ENCODE measurements at places on chromosomes 7 and 10.

DNA sequence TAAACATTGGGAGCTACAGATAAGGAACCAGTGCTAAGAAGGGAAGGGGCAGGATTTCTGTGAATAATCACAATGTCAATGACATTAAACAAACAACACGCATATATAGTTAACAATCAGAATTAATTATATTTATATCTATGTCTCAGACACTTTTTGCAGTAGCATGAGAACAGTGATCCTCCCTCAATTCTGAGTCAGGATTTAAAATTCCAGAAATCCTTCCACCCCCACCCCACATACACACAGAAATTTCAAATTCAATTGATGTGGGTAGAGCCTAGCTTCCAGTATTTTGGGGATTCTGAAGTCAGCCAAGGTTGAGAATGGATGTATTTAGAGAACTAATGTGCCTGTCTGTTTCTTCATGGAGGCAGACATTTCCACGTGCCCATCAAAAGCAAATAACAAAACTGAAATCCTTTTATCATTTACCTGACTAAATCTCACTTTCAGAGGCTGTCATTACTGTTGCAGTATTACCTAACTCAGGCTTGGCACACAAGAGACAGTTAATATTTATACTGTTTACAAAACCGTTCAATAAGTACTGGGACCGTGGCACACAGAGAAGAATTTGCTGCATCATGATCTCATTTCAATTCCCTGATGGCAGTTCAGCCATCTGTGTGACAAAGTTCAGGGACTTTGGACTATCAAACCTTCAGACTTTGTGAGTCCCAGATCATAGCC lies 116.6 kb upstream of the PALS2 start:
- H3K27me3 ChIP-seq, result no peaks in the 10 kb centered on the region
- H3K4me1 ChIP-seq, result no peaks in the 10 kb centered on the region
- H3K36me3 ChIP-seq, result no peaks in the 10 kb centered on the region
- DNase-seq, result no peak
- H3K4me3 ChIP-seq, result no peak overlapping the region

DNA sequence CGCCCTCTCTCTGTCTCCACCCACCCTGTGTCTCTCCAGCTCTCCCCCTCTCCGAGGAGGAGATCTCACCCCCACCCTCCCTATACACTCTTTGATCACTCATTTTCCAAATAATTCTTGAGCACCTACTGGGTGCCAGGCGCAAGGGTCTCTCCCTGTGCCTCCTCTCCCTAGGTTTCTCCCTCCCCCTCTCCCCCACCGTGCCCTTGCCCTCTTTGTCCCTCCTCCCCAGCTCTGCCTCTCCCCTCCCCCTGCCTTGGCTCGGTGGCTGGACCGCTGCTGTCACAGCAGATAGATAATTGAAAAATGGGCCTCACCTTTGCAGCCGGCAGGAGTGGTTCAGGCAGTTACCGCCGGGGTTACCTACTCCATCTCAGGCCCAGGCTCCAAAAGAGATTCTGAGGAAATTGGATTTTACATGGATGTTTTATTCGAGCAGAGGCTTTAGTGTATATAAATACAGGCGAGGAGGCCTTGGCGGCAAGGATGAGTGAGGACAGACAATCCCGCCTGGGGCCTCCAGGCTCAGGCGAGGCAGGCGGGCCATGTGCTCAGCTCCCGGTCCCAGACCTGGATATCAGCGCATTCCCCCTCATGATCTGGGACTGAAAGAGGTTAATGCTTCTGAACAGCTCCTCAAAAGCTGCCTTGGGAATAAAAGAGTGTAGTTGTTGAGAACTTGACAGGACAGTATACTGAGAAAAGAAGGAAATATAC lies 60.8 kb upstream of the BTRC start:
- H3K36me3 ChIP-seq, result no peaks in the 10 kb centered on the region
- no peak overlapping the region for H3K27ac ChIP-seq
- no peak for DNase-seq
- peaks cover 85% of the 10 kb centered on the region for H3K27me3 ChIP-seq

- no peak overlapping the region for H3K4me3 ChIP-seq
- DNase-seq, result no peak
- no peaks in the 10 kb centered on the region for H3K27me3 ChIP-seq
- H3K36me3 ChIP-seq, result no peaks in the 10 kb centered on the region
- H3K27ac ChIP-seq, result no peak overlapping the region
Measured at GRCh38 chr7:127396184-127396583, 3.7 kb upstream of the ZNF800 start.

- peak; percentile 50 for DNase-seq
- H3K36me3 ChIP-seq, result no peaks in the 10 kb centered on the region
- H3K27me3 ChIP-seq, result peaks cover 15% of the 10 kb centered on the region
- no peak overlapping the region for H3K4me3 ChIP-seq
Measured at GRCh38 chr10:69715156-69715898, 85.3 kb downstream of the FAM241B start.

DNA sequence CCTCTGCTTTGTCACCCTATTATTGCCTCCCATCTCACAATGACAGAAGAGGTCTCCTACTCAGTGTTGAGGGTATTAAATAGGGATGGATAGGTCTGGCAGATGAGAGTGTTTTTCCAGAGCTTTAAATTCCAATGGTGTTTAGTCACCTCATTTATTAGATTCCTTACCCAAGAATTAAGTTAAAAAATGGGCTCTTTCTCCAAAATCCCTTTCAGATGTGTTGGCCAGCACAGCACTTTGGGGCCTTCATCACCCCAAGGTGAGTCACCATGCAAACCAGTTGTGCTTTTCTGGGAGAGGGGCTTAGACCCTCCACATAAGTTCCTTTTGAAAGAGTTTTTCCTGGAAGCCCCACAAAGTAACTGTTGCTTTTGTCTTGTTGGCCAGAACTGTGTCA lies 78.4 kb downstream of the CYP26A1 start:
- H3K27ac ChIP-seq, result no peak overlapping the region
- H3K4me1 ChIP-seq, result peaks cover 3% of the 10 kb centered on the region
- no peaks in the 10 kb centered on the region for H3K36me3 ChIP-seq
- no peaks in the 10 kb centered on the region for H3K27me3 ChIP-seq

DNA sequence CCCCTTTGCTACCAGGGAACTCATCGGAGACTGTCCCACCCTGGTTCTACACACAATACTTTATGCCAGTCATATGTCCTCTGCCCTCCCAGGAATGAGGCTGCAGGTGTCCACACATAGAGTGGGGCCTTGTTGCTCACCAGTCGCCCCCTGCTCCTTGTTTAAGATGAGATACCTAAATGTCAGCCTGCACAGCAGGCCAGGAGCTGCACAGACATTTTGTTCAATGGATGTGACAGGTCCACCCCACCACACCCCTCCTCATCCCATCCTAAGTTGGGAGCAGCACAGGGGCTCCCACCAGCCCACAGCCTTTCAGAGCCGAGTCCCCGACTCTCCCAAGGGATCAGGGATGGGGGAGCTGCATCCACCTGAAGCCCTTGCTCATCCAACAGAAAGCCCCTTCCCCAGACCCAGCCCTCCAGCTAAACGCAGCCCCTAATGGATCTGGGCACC lies 6.2 kb upstream of the GRID1 start:
- DNase-seq, result no peak
- H3K4me3 ChIP-seq, result no peak overlapping the region
- H3K27ac ChIP-seq, result no peak overlapping the region

GRCh38 chr7:69115788-69116187 lies 482.5 kb upstream of the AUTS2 start:
- H3K4me3 ChIP-seq, result no peak overlapping the region
- no peak overlapping the region for H3K27ac ChIP-seq
- H3K36me3 ChIP-seq, result no peaks in the 10 kb centered on the region
